Ureter (tissue), 1 donor: ENCODE measurements at places on chromosomes 4 and X.

GRCh38 chr4:40812386-40812785 is 62.6 kb downstream of the NSUN7 start:
- no peak for DNase-seq

DNA sequence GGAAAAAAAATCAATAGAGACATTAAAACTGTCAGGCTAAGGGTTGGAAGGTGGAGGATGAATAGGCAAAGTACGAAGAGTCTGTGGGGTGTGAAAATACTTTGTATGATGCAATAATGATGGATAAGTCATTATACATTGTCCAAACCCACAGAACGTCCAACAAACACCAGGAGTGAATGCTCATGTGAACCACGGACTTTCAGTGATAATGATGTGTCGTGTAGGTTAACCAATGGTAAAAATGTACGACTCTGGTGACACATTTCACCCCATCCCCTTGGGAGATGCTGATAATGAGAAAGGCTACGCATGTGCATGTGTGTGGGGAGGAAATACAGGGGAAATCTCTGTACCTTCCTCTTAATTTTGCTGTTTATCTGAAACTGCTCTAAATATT is 665.2 kb downstream of the FAT4 start:
- no peak for DNase-seq

GRCh38 chr4:45693746-45694145 is 430.1 kb downstream of the GABRG1 start:
- DNase-seq: no peak

DNA sequence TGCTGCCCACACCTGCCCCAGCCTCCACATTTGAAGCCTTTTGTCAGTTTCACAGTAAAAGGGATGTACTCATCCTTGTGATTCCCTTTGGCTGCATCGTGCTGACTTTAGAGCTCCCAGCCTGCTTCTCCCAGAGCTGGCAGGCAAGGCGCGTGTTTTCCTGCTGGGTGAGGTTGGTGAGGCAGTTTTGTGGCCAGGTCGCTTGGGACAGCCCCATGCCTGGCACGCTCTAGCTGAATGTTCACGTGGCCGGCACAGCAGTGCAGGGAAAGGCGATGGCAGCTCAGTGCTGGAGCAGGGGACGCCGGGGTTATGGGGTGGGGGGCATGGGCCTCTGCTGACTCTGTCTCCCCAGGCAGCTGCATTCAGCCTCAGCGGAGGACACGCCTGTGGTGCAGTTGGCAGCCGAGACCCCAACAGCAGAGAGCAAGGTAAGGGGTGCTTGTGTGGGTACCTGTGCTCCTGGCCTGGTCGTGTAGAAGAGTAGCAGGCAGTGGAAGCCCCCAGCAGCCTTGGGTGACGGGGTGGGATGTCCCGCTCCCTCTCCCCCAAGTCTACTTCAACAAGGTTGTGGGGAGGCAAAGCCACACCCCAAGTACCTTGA is 9.3 kb downstream of the TACC3 start:
- DNase-seq: no peak

GRCh38 chrX:101485212-101485949 is at the start of gene ARMCX4:
TSS of gene ARMCX4 (plus strand) at chrX:101485456. CDS start at chrX:101488590, 3,134 bp downstream.
- no peak for DNase-seq

DNA sequence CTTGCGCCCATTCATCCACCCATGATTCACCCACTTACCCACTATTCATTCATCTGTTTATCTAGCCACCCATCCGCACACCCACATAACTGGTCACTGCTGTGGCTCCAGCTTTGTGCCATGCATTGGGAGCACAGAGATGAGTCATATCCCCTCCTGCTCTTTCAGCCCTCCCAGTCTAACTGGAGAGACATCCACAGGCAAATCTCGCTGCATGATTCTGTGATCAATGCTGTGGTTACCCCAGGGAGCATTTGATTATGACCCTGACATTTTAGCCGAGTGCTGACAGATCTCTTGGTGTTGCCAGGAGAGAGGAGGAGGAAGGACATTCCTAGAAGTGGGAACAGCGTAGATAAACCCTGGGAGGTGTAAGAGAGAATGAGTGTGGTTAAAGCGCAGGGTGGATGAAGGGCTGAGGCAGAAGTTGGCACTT is 10.4 kb upstream of the PORCN start:
- DNase-seq: no peak

DNA sequence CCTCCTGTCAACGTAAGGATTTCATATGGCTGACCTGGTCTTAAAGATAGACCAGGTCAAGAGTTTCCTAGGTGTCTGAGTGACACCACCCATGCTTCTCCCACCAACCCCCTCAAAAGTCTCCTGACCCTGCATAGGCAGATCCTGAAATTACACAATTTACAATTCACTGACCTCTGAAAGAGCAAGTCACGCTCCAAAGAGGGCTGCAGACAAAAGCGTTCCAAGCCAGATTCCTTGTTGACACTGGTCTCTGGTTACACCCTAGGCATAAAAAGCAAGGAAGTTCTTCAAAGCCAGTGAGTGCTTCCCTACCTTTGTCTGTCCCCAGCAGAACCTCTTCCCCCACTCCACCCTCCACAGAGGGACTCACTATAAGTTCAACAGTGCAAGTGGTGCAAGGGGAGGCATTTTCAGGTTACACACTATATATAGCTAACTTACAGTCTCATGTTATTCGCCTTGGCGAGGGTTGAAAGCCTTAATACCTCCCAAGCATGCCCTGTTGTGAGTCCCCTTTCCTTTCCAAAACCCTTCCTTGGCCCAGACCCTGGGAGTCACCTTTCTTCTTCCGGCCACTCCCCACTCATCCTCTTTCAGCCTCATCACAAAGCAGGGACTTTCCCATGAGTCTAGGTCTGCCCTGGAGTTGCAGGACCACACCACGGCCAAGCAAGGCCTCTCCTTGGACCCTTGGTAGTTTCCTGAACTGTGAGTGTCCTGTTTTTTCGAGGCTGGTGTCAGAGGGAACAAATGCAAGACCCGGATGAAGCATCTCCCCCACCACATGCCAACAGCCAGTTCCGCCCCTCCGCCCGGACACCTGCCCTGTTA is 58.0 kb upstream of the KLF3 start:
- no peak for DNase-seq

GRCh38 chr4:102388611-102389010 is 43.3 kb upstream of the SLC39A8 start:
- no peak for DNase-seq

DNA sequence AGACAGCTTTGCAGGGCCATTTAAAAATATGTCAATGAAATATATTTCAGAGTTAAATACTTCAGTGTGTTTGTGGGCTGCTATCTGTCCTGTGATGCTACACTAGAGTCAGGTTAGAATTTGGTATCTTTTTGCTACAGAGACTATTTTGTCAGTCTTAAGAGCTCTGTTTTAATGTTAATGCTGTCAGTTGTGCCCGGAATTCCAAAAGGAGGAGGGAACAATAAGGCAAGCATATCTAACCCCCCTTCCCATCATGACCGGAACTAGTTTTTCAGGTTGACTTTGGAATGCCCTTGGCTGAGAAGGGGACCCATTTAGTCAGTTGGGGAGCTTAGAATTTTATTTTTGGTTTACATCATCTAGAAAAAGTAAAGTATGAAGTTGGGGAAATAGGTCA is 34.9 kb upstream of the SLC25A4 start:
- DNase-seq: no peak

DNA sequence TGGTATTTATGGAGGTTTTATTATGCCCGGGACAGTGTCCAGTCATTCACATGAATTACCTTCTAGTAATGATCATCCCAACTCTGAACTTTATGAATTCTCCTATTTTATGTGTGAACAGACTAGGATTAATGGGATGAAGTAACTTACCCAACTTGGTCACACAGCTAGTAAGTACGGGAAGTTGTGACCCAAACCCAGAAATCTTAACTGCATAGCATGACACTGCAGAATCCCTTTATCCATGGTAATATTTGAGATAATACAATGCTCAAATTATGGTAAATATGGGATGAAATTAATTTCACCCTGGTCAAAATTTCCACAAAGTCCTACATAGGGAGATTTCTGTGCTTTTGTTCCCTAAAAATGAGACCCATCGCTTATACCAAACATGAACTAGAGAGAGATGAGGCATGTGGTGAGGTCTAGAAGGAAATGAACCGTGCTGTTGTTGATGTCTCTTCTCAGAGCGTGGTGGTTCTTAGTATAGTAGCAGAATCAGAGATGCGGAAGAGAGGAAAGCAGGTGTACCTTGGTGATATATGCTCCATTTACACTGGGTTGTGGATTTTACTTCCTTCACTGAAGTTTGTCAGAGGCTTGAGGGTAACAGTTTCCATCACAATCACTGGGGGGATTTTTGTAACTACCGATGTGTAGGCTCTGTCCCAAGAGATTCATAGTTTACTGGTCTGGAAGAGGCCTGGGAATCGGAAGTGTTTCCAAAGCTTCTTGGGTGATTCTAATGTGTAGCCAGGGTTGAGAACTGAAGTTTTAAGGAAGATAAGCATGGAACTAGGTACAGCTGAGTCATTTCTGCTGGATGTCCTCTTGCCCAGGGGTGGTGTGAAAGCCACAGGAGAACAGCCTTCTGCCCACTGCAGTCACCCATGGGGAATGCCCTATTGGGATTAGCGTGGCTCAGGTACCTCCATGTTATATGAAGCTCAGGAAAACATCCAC is 30.2 kb upstream of the FAM9C start:
- DNase-seq: no peak

DNA sequence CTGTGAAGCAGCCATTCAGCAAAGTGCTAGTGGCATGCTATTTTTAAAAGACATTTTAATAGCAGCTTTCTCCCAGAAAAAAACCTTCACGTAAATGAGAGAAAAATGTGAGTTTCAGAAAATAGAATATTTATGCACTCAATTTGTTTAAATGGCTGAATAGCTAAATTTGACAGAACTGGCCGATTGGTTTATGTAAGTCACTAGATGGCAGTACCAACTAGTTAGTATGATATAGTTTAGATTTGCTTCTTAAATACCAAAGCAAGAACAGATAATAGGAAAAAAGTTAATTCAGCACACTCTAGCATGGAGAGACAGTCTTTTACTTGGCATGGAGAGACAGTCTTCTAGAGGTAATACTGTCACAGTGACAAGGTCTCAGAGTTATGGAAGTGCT is 250.1 kb downstream of the SNCA start:
- no peak for DNase-seq

DNA sequence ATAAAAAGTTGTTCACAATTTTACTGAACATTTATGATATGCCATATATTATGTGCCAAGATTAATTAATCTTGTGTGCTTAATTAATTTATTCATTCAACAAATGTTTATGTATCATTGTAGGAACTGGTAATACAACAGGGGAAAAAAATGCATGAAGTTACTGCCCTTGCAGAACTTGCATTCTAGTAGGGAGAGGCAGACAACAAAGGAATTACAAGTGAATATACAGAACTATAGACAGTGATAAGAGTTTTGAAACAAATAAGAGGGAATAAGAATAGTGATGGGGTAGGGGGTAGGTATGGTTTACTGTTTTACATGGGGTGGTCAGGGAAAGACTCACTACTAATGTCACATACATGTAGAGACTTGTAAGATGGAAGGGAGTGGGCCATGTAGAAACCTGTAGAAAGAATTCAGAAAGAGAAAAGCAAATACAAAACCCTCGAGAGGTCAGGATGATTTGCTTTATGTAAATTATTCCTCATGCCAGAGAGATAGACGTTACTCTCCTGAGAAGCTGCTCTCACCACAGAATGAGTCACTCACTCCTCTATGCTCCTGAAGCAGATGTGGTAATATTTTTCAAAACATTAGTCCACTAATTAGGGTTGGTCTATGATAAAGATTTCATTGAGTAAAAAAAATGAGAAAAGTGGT is 855.0 kb upstream of the GRID2 start:
- no peak for DNase-seq

DNA sequence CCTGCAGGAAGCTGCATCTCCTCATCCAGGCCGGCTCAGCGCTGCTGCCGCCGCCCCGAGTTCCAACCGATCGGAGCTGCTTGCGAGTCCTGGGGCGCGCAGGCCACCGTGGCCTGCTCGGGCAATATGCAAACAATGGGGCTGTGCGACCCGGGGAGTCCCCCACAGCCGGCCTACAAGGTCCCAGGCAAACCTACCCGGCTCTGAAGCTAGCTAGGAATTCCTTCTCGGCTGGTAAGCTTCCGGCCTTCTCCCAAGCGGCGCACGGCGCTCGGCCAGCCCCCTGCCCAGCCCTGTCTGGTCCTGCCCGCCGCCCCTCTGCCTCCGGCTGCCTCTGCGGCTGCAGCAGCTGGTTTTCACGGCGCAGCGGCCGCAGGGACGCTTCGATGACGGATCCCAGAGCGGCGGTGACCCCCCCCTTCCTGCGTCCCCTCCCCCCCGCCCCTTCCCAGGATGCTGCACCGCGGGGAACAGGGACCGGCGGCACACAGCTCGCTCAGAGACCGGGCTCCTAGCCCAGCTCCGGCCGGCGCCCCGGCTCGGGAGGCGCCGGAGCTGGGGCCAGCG is 59.4 kb downstream of the TSC22D3 start:
- no peak for DNase-seq

DNA sequence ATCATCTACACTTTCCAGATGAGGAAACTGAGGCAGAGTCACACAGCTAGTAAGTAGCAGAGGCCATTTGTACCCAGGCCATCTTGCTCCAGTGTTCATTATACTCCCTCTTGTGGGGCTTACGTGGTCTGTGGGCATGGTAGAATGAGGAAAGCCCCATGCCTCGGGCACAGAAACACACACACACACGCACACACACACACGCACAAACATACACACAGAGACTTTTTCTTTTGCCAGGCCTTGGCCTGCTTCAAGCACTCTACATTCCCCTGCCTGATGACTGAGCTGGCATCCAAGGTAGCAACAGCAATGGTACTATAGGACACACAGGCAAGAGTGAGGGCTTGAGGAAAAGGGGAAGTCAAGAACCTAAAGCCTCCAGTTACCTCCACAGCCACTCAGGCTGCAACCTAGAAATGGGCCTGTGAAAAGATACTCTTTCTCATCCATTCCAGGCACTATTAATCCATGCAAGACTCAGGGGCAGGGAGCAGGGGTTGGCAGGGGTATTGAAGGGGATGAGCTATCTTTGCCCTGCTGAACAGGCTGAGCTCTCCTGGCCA is 43.6 kb downstream of the STARD8 start:
- no peak for DNase-seq

DNA sequence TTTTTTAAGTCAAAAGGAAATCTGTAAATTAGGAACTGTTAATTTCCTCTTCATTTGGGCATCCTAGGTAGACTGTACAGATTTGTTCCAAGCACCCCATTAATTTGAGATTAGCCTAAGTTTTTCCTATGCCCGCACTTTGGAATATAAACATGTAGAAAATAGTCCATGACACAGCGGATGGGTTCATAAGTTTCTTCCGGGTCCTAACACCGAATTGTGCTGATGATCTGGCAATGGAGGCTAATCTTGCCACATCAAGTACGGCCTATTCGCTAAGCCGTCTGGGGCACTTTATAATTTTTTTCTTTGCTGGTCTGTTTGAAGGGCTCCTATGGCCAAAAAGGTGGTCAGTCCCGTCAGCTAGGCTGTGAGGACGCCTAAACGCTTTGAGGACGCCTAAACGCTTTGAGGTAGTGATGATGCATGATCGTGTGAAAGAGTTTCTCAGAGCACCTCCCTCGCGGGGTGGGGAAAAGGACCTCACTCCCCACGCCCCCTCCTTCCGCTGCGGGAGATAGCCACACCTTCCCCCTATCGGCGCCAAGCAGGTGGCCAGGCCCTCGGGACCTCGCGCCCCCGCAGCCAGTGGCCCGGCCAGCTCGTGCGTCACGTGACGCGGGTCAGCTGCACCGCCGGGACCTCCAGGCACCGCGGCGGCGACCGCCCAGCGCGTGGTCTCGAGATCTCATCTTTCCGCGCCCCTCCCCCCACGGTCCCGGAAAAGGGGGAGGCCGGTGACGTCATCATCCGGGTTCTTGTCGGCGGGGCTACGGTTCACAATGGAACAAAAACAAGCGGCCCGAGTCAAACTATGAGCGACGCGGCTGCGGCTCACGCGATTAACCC is 977 bp upstream of the USP9X start:
- peak; percentile 99 for DNase-seq

- no peak for DNase-seq
These were observed 8.4 kb downstream of the HAND2 start for GRCh38 chr4:173521467-173522159.
